ENCODE measurements at places on chromosomes 7 and 10.

DNA sequence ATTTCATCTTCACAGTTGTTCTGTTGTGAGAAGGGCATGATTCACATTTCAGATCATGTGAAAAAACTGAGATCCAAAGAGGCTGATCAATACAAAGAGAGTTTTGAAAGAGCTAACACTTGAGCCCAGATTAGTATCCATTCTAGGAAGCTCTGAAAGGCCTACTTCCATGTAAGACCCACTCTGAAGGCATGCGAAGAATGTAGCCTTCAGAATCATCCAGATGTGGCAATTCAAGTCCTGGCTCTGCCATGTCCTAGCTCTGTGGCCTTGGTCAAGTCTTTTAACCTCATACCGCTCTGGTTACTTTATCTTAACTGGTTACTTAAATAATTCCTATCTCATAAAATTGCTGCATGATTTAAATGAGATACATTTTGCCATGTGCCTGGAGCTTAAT lies 111.1 kb downstream of the FZD1 start:
- DNase-seq = no peak

GRCh38 chr10:34145715-34146114 lies 669.4 kb downstream of the PARD3 start:
- no peak for DNase-seq

- DNase-seq = no peak
These were observed 40.1 kb downstream of the RBM28 start for GRCh38 chr7:128303643-128304042.

- no peak for DNase-seq
These were observed 205.1 kb downstream of the EMX2 start for GRCh38 chr10:117747636-117748035.

DNA sequence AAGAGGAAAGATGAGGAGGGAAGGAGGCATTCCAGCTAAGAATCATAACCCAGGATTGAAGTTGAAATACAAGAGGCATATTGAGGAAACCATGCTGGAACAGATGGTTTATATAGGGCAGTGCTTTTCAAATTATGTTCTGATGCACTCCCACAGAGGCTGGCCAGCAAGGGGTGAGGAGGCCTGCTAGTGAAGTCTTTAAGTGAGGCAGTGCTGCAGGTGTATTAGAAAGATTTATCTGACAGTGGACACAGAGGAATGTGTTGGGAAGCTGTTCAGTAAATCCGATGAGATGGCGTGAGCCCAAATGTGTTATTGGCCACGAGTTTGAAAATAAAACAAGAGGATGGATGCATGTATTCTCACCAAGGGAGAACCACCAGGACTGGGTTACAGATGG lies 28.6 kb downstream of the REEP3 start:
- no peak for DNase-seq

DNA sequence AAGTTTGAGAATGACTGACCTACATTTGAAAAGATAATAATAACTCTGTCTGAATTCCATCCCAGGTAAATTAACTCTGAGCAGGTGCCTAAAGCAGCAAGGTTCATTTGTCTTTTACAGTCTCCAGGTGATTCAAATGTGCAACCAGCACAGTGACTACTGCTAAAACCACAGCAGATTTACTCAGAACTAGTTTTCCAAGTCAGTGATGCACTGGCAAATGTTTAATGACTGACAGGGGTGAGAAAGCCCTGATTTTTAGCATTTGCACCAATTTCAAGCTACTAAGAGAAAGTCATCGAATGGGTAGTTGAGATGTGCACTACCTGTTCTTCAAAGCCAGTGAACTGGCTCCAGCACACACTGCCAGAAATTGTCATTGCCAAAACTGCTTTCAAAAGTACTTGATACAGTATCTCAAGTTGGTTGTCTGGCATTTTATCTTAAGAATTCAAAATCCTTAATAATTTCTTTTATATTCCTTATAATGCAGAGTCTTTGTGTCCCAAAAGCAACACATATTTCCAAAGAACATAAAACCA lies 60.3 kb downstream of the ATOH7 start:
- no peak for DNase-seq

- peak; percentile 77 for DNase-seq
These were observed 96.1 kb upstream of the MKLN1 start for GRCh38 chr7:131231381-131232220.

- no peak for DNase-seq
These were observed 16.2 kb downstream of the RAMP3 start for GRCh38 chr7:45173596-45174327.

GRCh38 chr7:11707606-11708193 lies 124.3 kb downstream of the THSD7A start:
- no peak for DNase-seq

GRCh38 chr10:89588671-89589070 lies 53.3 kb upstream of the SLC16A12 start:
- no peak for DNase-seq

- DNase-seq = no peak
These were observed 51.0 kb downstream of the COL1A2 start for GRCh38 chr7:94445696-94446194.

DNA sequence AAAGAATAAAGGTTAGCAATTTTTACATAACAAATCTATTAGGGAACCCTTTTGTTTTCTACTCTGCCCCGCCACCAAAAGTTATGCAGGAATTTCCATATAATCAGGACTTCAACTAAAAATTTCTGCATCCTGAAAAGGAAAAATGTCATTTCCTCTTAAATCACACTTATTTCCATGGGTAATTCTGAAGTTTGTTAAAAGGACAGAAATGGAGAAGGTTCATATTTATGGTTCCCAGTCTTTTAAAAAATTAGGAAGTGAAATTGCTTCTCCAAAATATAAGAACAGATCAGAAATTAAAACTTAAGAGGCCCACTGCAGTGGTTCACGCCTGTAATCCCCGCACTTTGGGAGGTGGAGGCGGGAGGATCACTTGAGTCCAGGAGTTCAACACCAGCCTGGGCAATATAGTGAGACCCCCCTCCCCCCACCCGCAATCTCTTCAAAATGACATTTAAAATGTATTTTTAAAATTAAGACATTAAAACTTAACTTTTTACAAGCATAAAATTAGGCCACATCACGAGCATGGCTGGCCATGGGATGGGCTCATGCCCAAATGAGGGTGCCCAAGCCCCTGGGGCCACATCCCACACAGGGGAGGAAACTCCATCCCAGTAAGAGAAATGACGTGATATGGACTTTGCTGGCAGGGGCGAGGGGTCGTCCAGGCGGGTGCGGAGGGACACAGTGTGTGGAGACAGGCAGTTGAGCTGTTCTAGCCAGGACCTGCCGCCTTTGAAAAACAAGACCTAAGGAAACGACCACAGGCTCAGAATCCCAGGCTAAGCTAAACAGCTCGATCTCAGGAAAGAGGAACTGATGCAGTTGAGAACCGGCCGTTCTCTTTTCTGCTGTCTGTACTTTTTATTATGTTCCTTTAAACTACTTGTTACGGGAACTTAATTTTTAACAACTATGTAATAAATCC lies 51.3 kb upstream of the NFE2L3 start:
- no peak for DNase-seq
